A549 treated with GW870086 at 1 μM for 4 hours (cell line): ENCODE measurements at places on chromosomes 7 and 10. TPM values are rescaled to one million over a fixed set of nuclear protein-coding genes. Genes with fewer than 3 reads are reported as not detected.

Gene SHTN1
- 21.9 to 27.6 TPM (median 26.1 TPM) in 5 replicates for total RNA-seq

Gene CTAGE4
- not detected in 5 replicates for total RNA-seq

Gene NUTM2B
- 0.16 to 0.69 TPM (median 0.34 TPM) in 5 replicates for total RNA-seq

Gene SORCS1
- total RNA-seq: not detected in 5 replicates

Gene FGFR2
- total RNA-seq: 0.28 to 0.55 TPM (median 0.38 TPM) in 5 replicates

Gene PDGFA
- 24.2 to 29.2 TPM (median 25.2 TPM) in 5 replicates for total RNA-seq

Gene TMED4
- total RNA-seq: 47.7 to 55.0 TPM (median 53.9 TPM) in 5 replicates

Gene OR2AE1
- total RNA-seq: not detected in 5 replicates

Gene FAM25G
- 1.3 to 2.7 TPM in 2 of 5 replicates, not detected in the others for total RNA-seq

Gene ICA1
- 0.74 to 1.4 TPM (median 1.1 TPM) in 5 replicates for total RNA-seq

Gene CHAT
- total RNA-seq: not detected in 5 replicates

Gene SSBP1
- 283 to 344 TPM (median 297 TPM) in 5 replicates for total RNA-seq

Gene GIMAP8
- not detected in 5 replicates for total RNA-seq

Gene HYCC1
- total RNA-seq: 13.5 to 30.2 TPM (median 24.9 TPM) in 5 replicates

Gene GBX1
- total RNA-seq: 0.26 TPM in 1 of 5 replicates, not detected in the others

Gene ACTA2
- total RNA-seq: 17.2 to 20.5 TPM (median 18.5 TPM) in 5 replicates

Gene SFXN4
- total RNA-seq: 44.0 to 49.5 TPM (median 47.7 TPM) in 5 replicates

Gene GPR22
- total RNA-seq: not detected in 5 replicates

Gene DDIT4
- 160 to 197 TPM (median 177 TPM) in 5 replicates for total RNA-seq

Gene GRM8
- not detected in 5 replicates for total RNA-seq

Gene PALD1
- total RNA-seq: 5.5 to 7.3 TPM (median 6.8 TPM) in 5 replicates

Gene ZPBP
- not detected in 5 replicates for total RNA-seq

Gene MBL2
- total RNA-seq: not detected in 5 replicates

Gene FAM13C
- total RNA-seq: 0.05 to 0.29 TPM (median 0.11 TPM) in 3 of 5 replicates, not detected in the others

Gene SAP25
- total RNA-seq: 0.24 to 0.64 TPM (median 0.50 TPM) in 5 replicates

Gene TMEM184A
- 6.7 to 13.2 TPM (median 9.5 TPM) in 5 replicates for total RNA-seq

Gene CNNM1
- total RNA-seq: 24.0 to 32.5 TPM (median 30.1 TPM) in 5 replicates

Gene SOSTDC1
- not detected in 5 replicates for total RNA-seq

Gene OR2A5
- not detected in 5 replicates for total RNA-seq

Gene CTBP2
- total RNA-seq: 112 to 130 TPM (median 123 TPM) in 5 replicates

Gene EMX2
- total RNA-seq: not detected in 5 replicates

Gene KLF14
- 0.09 TPM in 1 of 5 replicates, not detected in the others for total RNA-seq

Gene LRRD1
- total RNA-seq: not detected in 5 replicates

Gene ATOH7
- total RNA-seq: 0.17 to 0.34 TPM (median 0.18 TPM) in 5 replicates

Gene CALML3
- not detected in 5 replicates for total RNA-seq

Gene MEIG1
- 0.55 to 1.0 TPM (median 0.77 TPM) in 5 replicates for total RNA-seq

Gene TECPR1
- total RNA-seq: 5.3 to 10.3 TPM (median 6.5 TPM) in 5 replicates

Gene SEMA4G
- 7.5 to 9.3 TPM (median 8.7 TPM) in 5 replicates for total RNA-seq

Gene PRSS37
- total RNA-seq: not detected in 5 replicates

Gene SPDYE6
- total RNA-seq: not detected in 5 replicates

Gene CLCN1
- 0.03 to 0.08 TPM (median 0.03 TPM) in 3 of 5 replicates, not detected in the others for total RNA-seq

Gene KCNH2
- 1.2 to 1.6 TPM (median 1.5 TPM) in 5 replicates for total RNA-seq
